Amniotic epithelial cell (primary cell): ENCODE measurements at places on chromosomes 6 and 20.

GRCh38 chr20:2800521-2801285, at the start of gene CPXM1:
TSS of gene CPXM1 (minus strand) at chr20:2800627. CDS start at chr20:2800572, 55 bp downstream.
- no peak for DNase-seq

DNA sequence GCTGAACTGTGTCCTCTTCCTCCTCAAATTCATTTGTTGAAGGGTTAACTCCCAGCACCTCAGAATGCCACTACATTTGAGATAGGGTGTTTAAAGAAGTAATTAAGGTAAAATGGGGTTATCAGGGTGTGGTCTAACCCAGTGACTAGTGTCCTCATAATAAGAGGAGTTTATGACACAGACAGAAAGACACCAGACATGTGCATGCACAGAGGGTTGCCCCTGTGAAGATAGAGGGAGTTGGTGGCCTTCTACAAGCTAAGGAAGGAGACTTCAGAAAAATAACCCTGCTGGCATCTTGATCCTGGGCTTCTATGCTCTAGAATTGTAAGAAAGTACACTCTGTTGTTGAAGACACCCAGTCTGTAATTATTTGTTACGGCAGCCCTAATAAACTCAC, 24.9 kb upstream of the EDN1 start:
- no peak for DNase-seq

DNA sequence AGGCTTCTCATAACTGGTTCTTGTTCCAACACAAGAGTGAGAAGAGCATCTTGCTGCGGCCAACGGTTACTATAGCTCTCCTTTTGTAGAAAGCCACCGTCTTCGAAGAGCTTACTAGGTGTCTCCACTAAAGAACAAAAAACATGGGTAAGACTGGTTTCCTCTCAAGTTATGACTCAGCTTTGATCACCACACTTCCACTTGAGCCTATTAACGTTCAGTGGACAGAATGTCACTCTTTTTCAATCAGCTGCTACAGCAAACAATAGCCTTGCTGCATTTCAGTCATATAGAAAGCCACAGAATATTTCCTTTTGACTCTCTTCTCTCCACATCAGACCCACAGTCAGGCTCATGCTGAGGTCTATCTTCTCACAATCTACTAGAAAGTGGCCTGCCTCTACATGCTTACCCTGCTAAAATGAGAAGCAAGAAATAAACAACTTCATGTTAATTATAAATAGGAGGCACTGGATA, 243.5 kb upstream of the PREP start:
- DNase-seq: no peak

DNA sequence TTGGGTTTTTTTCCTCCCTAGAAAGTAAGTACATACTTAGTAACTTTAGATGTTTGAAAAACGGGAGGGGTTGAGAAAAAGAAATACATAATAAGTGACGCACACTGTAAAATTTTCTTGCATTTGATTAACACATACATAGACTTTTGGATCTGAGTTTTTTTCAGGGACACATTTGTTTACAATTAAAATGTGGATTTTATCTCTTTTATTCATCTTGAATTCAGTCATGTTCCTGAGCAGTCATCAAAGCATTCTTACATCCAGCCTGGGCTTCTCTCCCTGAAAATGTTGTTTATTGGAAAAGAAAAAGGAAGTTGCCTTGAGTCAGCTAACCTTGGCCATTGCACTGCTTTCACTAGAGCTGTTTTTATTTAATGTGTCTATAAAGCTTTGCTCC, 8.7 kb upstream of the RPP40 start:
- no peak for DNase-seq

DNA sequence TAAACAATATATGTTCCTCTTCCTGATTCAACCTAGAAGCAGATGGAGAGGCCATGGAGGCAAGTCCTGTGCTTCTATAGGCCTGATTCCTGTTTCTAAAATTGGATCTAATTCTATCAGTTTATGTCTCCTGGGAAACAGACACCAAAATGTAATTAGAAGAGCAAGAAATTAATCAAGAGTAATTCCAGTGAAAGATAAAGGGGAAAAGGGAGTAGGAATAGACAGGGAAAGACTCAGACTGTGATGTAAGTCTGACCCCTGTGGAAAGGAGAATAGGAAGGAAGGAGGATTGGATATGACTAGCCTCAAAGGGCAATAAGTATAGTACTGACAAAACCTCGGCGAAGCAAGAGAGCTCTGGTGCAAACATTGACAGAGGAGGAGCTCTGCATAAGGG, 33.9 kb upstream of the FBXO30 start:
- no peak for DNase-seq

DNA sequence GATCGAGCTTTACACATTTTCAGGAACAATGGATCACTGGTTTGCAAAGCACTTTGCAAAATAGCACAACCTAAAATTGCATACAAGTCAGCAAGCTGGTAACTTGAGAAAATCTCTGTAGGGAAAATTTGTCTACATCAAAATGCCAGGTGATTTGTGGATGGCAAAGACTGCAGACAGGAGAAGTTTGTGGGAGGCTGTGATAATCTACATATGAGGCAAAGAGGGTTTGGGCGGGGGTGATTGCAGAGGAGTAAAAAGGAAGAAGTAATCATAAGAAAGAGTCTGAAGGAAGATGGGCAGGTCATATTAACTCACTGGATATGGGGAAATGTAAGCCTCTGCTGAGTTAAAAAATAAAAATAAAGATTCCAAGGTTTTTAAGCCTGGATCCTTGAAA, 166.3 kb upstream of the STXBP5 start:
- no peak for DNase-seq

DNA sequence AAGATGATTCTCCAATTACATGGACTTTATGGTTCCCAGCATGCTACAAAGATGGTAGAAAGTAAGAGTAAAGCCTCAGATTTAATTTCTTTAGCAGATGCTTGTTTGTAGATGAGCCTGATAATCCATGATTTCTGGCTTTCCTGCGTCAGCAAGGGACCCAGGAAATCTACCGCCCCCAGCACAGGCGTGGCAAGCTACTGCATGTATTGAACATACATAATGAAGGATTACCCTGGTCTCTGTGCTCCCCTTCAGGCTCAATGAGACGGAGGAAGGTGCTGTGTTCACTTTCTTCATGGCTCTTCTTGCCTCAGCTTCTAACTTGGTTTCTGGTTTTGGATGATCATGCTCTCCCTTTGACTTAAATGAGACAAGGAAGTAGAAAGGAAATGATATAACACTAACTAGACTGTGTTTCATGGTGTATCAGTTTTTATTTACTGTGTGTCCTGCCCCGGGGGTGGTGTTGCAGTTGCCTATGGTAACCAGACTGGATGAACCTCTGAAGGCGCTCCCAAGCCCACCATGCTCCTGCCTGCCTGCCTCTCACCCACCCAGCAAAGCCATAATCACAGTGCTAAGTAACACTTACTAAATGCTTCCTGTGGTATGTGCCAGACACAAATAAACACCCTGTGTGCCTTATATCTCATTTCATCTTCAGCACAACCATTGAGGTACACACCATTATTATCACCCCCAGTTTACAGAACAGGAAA, 17.9 kb downstream of the GCM1 start:
- no peak for DNase-seq

DNA sequence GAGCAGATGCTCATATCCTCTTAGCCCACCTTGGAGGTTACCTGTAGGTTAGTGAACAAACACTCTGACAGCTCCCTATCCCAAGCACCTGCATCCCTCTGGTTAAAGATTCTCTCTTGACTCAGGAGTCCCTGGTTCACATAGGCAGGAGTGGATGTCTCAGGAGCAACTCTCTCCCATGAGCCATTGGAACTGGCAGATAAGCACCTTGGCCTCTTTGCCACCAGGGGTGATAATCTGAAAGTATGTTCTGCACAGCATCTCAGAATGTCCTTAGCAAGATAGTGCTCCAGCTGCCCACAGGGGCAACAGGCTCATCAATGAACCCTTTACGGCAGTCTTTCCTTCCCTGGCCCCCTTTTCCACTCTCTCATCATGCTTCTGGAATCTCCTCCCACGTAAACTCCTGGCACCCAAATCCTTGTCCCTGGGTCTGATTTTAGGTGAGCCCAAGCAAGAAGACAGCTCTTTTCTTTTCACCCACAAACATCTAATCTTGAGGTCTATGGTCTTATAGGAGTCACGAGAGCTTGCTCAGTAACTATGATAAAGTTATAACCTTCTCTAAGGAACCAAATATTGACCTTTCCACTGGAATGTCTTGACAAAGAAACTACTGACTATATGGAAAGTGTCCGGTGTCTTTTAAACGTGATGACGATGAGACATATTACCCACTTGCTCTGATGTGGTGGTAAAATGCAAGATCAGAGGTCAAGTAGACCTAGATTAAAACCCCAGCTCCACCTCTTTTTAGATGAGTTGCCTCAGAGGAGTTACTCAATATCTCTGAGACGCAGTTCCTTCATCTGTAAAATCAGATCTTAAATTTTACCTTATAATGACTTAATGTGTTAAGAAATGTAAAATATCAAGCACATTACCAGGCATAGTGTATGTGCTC, 39.8 kb upstream of the ISM1 start:
- DNase-seq: no peak

DNA sequence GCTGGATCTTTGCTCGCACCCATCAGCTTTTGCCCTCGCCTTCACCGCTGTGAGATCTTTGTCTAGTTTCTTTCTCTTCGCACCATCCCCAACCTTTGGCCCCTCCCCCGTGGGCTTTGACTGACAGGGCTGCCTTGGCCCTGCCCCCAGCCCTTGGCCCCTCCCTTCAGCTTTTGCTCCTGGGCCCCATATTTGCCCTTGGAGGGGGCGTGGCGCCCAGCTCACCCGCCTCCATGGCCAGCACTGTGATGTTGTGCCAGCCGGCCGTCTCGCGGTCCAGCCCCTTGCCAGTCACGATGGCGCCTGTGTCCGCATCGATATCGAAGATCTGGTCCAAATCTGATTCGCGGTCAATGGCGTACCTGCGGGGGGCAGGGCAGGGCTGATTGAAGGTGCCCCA, 81.1 kb downstream of the CD40 start:
- no peak for DNase-seq

- DNase-seq: no peak
These were observed 261.6 kb downstream of the GMDS start for GRCh38 chr6:1983850-1984249.

DNA sequence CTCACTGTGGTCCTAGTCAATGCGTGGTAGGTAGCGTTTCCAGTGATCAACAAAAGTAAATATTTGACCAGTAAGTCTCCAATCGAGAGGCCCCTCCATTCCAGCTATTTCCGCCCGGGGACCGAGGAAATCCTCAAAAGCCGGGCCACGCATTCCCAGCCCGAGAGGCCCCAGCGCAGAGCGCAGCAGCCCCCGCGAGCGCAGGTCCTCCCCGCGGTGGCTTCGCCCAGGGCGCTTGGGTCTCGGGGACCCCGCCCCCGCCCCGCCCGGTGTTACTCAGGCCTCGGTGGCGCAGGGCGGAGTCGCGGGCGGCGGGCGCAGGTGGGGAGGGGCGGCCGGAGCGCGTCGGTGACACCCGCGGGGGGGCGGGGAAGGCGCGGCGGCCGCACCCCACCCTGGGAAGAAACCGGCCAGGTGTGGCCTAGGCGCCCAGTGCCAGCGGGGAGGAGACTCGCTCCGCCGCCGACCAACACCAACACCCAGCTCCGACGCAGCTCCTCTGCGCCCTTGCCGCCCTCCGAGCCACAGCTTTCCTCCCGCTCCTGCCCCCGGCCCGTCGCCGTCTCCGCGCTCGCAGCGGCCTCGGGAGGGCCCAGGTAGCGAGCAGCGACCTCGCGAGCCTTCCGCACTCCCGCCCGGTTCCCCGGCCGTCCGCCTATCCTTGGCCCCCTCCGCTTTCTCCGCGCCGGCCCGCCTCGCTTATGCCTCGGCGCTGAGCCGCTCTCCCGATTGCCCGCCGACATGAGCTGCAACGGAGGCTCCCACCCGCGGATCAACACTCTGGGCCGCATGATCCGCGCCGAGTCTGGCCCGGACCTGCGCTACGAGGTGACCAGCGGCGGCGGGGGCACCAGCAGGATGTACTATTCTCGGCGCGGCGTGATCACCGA, at the start of gene DSP:
Gene DSP (plus strand): TSS at position 497 of the 890 bp plus-strand sequence. CDS start 245 bp downstream, at position 742.
- DNase-seq: peak; percentile 12

- no peak for DNase-seq
These were observed 46.2 kb downstream of the LY86 start for GRCh38 chr6:6634735-6635075.

- DNase-seq: peak; percentile 10
These were observed 329.0 kb downstream of the ESR1 start for GRCh38 chr6:152136449-152136825.

- no peak for DNase-seq
These were observed 162.9 kb upstream of the SLC24A3 start for GRCh38 chr20:19049514-19049913.

DNA sequence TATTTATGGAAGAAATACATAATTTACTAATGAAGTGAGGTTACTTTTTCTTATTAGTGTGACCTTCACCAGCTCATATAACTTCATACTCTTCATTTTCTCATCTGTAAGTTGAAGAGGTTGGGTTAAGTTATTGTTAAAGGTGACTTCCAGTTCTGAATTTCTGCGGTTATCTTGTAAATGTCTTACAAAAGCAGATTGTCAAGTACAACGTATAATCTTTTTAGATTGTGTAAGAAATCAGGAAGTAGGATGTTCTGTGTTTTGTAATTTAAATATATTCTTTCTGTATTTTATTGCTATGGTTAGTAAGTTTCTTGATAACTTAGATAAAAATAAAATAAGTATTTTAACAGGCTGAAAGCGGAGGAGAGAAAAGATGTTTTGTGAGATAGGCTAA, 12.0 kb downstream of the WTAP start:
- no peak for DNase-seq

- DNase-seq: peak; percentile 16
These were observed 568 bp downstream of the CCDC170 start for GRCh38 chr6:151494235-151494935.

DNA sequence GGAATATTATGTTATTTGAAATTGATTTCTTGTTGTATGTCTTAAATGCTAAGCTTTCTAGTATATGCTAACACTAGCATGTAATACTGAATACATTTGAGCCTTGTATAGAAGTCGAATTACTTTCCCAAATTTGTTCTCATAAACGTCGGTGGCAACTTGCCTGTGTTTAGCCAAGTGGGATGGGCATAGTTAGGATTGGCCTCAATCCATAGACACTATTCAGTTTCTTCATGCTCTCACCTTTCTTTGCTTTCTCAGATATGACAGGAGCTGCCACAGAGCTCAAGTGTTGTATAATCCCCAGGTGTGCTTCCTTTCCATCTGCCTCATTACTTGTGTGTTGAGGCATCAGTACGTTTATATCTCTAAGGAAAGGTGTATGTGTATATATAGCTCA, 19.3 kb downstream of the ZNF334 start:
- no peak for DNase-seq

DNA sequence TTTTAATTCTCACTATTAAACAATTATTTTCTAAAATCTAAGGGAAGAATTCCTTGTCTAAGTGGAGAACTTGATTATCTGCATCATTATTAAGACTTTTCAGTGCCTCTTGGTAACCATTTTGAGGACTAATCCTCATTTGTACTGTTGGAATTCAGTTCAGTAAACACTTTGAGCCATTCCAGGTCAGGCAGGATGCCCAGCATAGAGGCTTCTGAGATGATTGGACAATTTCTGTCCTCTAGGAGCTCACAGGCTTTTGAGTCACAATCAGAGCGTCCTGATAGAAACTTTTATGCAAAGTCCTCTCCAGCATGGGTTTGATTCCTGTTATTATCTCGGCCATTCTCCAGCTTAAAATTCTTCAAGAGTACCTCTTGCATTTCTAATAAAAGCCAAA, 1304.6 kb downstream of the EPHA7 start:
- no peak for DNase-seq
